ENCODE measurements at places on chromosomes 5 and 9.

- no peak for DNase-seq
These were observed 135.9 kb downstream of the COL23A1 start for GRCh38 chr5:178454303-178454702.

DNA sequence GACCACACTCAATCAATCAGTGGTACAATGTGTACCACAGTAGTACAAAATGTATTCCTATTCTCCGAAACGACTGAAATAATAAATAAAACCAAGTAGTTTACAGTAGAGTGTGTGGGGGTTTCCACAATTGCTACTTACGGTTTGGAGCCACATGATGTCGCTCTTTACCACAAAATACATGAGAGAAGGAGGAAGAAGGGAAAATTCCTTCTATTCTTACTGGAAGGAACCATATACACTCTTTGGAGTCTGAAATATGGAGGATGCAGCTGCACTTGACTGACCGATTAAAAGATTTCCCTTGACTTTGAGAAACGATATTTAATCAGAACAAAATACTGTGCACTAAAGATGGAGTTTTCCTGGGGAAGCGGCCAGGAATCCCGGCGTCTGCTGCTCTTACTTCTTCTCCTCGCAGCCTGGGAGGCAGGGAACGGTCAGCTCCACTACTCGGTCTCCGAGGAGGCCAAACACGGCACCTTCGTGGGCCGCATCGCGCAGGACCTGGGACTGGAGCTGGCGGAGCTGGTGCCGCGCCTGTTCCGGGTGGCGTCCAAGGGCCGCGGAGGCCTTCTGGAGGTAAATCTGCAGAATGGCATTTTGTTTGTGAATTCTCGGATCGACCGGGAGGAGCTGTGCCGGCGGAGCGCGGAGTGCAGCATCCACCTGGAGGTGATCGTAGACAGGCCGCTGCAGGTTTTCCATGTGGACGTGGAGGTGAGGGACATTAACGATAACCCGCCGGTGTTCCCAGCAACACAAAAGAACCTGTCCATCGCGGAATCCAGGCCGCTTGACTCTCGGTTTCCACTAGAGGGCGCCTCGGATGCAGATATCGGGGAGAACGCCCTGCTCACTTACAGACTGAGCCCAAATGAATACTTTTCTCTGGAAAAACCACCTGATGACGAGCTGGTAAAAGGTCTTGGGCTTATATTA, at the start of gene PCDHA4:
Gene PCDHA4 (plus strand): TSS at position 235 of the 942 bp plus-strand sequence.
- peak; percentile 58 for DNase-seq

GRCh38 chr9:27157097-27157496, 48.1 kb downstream of the TEK start:
- DNase-seq, result no peak

DNA sequence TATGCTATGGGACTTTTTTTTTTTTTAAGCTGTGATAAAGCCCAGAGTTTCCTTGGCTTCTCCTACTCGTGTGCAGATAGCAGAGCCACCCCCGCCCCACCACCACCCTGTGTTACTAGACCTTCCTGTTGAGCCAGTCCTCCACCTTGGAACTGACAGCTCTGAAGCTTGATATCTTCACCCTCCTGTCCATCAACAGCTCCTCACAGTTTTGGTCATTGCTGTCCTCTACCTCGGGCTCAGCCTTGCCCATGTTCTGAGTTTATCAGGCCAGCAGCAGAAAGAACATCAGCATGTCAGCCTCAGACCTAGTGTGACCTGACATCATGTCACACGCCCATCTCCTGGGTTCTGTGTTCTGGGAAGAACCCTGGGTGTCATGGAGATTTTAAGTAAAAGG, 167.1 kb upstream of the RAI14 start:
- DNase-seq, result no peak

DNA sequence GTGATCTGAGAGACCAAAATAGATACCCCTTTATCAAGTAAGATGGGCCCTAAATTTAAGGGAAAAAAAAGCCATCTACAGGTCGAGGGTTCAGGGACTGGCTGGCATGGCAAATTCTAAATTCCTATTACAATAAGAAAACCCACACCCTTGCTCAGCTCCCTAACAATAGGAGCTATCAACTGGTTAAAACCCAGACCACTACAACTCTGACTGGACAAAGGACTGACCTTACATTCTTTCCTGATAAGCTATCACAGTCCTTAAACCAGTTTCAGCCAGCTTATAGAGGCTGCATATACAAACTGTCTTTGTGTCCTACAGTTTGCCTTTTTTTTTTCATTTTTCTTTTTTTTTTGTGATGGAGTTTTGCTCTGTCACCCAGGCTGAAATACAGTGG, 803.6 kb downstream of the NR2F1-AS1 start:
- DNase-seq, result no peak

DNA sequence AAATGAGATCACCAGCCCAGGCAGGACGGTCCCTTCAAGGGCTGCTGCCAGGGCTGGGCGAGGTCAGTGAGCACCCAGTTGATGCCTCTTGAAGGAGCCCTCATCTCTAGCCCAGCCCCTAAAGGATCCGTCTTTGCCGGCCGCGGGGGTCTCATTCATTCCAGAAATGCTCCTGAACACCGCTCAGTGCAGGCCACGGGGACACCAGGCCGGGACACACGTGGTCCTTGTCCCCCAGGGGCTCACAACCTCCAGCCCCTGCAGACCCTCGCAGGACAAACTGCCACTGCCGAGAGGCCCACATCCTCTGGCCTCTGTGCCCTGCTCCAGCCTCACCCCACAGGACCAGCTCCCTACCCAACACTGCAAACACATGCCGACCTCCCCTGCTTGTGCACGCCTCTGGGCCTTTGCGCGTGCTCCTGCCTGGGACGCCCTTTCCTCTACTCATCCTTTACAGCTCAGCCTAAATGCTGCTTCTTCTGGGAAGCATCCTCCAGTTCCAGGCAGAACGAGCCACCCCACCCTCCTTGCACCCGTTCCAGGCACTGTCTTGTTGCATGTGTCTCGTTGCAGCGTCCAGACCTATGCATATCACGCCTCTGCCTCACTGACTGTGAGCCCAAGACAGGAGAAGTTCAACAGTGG, 10.3 kb upstream of the LAMC3 start:
- DNase-seq, result no peak

- DNase-seq, result no peak
These were observed 36.8 kb upstream of the SSBP2 start for GRCh38 chr5:81787474-81788242.

DNA sequence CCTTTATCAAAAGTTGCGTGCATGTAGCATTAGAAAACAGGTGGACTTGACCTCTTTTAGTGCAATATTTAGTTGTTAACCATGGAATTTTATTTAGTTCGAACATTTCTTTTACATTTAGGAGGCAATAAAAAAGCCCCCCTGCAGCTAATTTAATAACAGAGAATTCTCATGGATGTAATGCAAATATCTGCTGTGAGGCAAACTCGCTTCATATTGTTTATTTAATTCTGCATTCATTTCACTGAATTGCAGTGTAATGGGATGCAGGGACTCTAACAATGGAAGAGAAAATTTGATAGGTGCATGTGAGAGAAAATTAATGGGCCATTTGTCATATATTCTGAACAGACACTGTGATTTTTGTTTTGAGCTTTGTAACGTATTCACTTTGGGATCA, 205.1 kb upstream of the CHD1 start:
- DNase-seq, result no peak

- no peak for DNase-seq
These were observed 197.6 kb upstream of the RASA1 start for GRCh38 chr5:87069974-87070608.

DNA sequence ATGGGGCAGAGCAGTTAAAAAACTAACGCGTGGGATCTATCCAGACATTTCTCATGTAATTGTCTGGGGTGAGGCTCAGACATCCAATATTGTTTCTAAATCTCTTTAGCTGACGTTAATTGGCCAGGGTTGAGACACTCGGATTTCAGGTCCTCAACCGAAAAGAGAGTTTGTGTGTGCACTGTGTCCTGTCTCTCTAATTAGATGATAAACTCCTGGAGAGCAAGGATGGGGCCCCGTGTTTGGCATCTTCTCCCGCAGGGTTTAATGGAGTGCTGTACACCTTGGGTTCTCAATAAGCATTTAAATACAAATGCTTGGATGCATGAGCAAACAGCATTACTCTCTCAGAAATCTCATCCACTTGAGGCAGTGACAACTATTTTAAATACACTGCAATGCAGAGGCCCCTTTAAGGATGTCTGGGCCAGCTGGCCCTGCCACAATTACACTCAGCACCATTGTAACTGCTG, 139.6 kb downstream of the MTX3 start:
- DNase-seq, result no peak

DNA sequence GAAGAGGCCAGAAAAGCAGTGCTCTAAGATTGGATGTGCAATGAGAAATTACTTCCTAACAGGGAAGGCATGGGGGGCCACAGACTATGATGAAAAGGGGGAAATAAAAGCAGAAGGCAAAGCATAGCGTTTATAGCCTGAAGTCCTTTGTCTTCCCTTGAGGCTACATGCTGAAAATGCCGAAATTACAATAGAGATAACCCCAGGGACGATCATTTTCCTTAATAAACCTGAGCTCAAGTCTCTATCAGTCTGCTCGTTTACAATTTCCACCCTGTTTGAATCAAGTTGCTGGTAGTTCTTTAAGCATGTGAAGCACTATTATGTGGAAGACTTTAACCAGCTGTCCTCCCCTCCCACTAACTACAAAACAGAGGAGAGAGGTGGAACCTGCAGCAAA, 60.4 kb downstream of the FREM1 start:
- no peak for DNase-seq

- no peak for DNase-seq
These were observed 73.6 kb upstream of the SUSD1 start for GRCh38 chr9:112248722-112249121.

DNA sequence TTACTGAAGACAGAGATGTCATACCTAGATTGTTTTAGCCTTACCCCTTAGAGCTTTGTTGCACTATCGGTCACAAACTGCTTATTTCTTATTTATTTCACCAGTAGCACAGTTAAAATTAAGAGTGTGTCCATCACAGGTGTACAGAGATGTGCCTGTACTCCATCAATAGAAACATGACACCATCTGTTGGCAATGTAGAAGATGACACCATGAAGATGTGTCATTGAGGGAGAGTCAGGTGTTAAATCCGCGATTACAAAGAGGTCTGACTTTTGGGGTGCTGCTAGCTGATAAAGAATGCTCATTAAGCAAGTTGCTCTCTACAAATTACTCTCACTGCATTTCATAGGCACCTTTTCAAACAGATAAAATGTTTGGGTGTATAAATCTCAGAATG, 164.4 kb downstream of the SMARCA2 start:
- DNase-seq, result no peak

GRCh38 chr5:173662581-173663351, 46.3 kb upstream of the BOD1 start:
- DNase-seq, result no peak

- DNase-seq, result no peak
These were observed 7.0 kb upstream of the MGAT1 start for GRCh38 chr5:180809403-180810209.

DNA sequence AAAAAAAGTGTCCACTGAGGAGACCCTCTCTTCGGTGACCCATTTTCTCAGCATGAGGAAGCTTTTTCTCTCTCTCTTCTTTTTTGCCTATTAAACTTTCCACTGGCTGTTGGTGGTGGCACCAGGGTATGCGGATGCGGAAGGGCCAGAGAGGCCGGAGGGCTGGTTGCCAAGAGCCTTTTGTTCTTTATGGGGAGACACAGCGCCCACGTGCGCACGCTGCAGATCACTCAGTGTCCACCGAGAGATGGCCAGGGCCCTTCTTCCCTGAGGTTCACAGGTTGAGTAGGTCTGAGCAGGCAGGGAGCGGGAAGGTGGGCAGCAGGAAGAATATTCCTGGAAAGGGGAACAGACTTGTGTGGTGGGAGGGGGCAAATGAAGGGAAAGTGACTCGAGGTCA, 69.1 kb downstream of the STK10 start:
- DNase-seq, result no peak

- DNase-seq, result peak; percentile 53
These were observed 62.4 kb downstream of the PJA2 start for GRCh38 chr5:109347252-109347888.

- DNase-seq, result no peak
These were observed 13.6 kb upstream of the MTMR12 start for GRCh38 chr5:32326216-32326772.

DNA sequence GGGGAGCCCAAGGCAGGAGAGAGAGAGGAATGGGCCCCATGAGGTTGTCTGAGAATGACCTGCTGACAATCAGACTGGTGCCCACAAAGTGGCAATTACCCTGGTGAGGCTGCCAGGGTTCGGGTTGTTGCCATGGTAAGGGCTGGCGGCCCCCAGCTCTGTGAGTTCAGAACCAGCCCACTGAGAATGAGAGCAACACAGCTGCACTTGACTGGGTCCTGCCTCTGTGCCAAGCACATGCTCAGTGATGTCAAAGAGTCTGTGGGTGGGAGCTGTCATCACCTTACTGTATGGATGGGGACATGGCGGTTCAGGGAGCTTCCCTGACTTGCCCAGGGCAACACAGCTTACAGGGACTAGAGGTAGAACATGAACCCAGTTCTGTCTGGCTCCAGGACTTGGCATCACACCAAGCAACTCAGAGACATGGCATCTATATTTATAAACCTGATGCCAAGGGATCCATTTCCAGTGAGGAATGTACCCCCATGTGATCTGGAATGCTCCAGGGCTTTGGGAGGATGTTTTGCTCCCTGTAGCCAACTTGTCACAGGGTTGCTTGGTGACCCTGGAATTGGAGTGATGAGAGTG, 38.2 kb upstream of the TEX48 start:
- no peak for DNase-seq

GRCh38 chr5:18465833-18466681, 831.8 kb downstream of the TAF11L14 start:
- DNase-seq, result no peak

DNA sequence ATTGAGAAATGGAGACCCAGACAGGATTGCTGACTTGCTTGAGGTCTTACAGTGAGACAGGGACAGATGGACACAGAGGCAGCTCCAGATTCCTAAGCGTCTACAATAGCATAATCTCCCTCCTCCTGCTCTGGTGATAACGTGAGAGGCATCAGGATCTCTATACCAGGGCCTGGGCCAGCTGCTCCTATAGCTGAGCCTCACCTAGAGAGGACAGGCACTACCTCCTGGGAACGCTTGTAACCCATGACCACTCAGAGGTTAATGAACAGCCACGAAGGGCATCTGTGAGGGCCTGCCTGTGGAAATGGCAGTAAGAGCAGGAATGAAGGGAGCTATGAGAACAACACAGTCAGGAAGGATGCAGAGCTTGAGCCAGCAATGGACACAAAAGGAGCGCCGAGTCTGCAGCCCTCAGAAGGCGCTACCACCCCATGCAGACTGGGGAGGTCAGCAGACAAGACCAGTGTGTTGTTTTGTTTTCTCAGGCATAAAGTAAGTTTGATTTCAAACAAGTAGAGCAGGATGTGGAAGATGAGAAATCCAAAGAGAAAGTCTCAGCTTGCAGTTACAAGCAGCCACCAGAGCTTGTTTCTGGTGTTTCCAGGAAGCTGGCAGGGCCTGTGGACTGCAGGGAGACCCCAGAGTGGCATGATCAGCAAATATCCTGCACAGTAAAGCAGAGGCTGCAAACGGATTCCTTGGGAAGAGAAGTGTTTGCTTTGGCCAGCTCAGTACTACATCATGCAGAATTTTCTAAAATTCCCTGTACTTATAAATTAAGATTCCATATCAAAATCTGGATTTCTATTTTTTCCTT, 17.4 kb downstream of the ANKS6 start:
- DNase-seq, result no peak
